DMS79 (cell line): ENCODE measurements at places on chromosomes 1 and 21.

GRCh38 chr1:157961805-157962762 lies 31.4 kb upstream of the KIRREL1 start:
- DNase-seq, result no peak

GRCh38 chr1:231883382-231883781 lies 256.8 kb downstream of the DISC1 start:
- DNase-seq, result no peak

- no peak for DNase-seq
Observed at GRCh38 chr1:93815366-93816110, 63.5 kb downstream of the DNTTIP2 start.

DNA sequence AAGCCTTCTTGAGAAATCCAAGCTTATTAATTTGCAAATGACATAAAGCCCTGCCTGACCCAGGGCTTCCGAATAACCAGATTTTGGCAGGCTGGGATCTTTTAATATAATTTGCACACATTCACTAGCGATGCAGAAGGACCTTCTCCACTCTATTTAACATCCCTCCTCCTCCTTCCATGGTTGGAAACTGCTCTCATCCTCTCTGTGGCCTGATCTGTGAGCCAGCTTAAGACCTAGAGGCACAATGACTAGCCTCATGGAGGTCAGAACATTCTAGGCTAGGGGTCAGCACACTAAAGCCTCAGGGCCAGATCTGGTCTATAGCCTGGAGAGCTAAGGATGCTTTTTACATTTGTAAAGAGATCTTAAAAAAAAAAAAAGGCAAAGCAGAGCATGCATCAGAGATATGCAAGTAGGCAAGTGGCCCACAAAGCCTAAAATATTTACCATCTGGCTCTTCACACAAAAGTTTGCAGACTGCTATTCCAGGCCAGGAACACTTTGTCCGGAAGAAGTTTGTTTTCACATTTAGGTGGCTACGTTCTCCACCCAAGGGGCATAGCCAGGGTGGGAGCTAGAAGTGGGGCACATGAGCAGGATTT lies 138.2 kb upstream of the HMGB4 start:
- no peak for DNase-seq

GRCh38 chr1:25933479-25934365 lies 27.5 kb upstream of the STMN1 start:
- DNase-seq, result no peak

DNA sequence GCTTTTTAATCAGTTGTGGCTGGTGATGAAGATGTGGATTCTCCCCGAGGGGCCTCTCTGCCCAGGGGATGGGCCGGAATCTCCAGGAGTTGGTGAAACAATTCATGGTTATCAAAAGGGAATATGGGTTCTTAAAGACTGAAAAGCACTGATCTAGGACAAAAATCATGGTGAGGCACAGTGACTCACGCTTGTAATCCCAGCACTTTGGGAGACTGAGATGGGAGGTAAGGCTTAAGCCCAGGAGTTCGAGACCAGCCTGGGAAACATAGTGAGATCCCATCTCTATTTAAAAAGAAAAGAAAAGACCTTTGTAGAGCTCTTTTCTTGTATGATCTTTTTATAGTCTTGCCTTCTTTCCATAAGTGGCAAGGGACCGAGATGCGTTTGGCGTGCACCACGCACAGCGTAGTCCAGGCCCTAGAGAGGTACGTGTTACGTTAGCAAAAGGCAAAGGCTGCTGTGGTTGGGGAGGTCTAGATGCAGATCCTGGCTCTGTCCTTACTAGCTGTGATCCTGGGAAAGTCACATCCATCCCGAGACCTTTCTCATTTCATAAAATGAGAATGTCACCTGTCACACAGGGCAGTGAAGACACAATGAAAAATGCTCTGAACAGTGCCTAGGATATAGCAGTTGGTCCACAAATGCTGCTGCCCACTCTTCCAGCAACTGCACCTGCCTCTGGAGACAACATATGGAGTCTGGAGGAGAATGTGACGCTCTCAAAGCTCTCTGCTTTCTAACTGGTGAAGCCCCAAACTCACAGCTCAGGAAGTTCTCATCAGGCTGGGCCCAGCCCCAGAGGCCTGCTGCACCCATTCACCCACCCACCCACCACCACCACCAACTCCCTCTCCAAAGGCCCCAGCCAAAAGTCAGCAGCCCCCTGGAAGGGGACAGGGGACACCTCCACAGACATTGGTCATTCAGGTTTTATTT lies 54.8 kb downstream of the KIF21B start:
- no peak for DNase-seq

DNA sequence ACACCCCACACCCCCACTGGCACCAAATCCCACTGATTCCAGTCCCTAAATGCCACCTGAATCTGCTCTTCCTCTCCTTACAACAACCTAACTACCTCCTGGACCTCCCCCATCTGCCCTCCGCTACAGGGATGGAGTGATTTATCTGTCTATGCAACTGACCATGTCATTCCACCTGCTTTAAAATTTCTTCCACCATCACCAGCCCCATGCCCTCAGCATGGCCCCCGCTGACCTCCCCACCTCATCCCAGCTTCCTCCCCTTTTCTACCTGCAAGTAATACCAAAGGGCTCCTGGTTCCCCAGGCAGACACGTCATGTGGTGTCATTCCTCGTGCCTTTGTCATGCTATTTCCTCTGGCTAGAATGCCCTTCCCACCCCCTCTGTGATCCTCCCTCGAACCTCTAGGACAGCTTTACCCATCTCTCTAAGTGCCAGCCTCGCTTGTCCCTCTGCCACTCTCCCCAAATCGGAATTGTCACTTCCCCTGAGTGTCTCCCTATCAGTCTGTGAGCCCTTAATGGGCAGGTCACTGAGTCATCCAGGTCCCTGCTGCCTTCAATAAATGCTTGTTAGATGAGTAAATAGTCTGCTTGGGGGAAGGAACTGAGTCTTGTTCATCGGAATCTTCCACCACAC lies 3.7 kb downstream of the GJB4 start:
- DNase-seq, result no peak

- no peak for DNase-seq
Observed at GRCh38 chr1:154418923-154419619, 13.9 kb downstream of the IL6R start.

DNA sequence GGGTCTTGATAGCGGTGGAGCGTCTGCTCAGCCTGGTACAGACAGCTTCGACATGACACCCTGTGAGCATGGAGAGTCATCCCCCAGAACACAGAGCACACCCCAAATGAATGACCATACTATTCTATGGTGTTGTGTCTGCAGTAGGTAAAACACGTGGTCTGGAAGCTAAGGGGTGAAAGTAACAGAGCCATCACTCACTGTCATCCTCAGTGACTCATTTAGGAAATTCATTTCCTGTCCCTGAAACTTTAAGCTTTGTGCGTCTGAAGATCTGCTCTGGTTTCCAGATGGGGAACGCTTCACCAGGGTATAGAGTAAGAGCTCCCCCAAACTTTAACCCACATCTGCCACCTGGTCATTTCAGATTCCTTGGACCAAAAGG lies 94.8 kb upstream of the DISP3 start:
- DNase-seq, result no peak

DNA sequence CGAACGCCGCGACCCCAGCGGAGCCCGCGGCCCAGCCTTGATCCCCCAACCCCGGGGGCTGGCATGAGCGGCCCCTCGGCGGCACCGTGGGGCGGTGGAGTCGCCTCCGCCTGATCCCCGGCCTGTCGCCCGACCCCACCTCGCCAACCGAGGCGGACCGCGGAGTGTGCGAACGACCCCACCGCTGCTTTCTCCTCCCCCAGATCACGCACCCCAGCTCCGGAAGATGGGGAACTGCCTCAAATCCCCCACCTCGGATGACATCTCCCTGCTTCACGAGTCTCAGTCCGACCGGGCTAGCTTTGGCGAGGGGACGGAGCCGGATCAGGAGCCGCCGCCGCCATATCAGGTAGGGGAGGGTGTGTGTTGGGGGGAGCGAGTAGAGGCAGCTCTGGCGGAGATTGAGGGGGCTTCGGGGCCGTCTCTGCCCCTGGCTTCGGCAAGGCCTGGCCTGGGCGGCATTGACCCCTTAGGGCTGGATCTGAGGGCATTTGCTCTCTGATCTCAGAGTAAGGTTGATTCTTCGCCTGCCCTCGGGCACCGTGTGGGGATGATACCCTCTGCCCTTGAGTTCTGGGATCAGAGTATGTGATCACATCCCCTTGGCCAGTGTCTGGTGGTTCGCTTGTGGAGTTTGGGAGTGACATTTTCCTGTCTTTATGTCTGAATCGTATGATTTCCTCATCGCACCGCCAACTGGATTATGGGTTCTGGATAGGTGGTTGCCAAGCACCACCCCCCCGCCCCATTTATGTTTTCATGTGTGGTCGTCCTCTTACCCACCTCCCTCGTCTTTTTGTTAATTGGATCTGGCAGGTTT lies 668 bp downstream of the RNF11 start:
- peak; percentile 27 for DNase-seq

DNA sequence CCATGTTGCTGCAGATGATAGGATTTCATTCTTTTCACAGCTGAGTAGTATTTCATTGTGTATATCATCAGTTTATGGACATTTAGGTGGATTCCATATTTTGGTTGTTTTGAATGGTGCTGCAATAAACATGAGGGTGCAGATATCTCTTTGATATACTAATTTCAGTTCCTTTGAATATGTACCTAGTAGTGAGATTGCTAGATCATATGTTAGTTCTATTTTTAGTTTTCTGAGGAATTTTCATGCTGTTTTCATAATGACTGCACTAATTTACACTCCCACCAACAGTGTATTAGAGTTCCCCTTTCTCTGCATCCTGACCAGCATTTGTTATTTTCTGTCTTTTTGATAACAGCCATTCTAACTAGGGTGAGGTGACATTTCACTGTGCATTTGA lies 82.1 kb downstream of the BRINP2 start:
- no peak for DNase-seq

DNA sequence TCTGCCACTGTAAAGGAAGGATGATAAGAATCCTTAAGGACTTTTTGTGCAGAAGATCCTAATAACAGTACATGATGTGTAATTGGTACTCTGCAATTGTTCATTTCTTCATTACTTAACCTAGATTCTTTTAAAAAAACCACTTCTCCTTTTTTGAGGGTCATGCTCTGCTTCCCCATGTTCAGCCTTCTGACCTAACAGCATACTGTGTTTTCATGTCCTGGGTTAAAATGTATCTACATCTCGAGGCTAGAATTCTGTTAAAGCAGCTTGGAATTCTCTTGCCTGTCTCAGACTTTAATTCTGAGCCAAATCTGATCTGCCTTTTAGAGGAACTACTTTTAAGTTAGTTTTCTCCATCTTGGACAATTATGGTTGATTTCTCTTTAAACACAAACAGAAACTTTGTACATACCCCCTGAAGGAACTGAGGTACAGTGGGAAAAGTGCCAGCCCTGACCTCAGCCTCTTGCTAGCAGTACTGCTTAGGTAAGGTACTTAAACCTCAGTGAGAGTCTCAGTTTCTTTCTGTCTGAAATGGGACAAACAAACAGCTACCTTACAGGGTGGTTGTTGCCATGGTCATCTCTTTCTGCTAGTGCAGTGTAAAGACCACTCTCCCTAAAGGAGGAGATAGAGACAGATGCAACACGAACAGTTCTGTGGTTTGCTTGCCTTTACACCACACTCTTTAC lies 103.2 kb upstream of the DYNLT5 start:
- DNase-seq, result no peak

DNA sequence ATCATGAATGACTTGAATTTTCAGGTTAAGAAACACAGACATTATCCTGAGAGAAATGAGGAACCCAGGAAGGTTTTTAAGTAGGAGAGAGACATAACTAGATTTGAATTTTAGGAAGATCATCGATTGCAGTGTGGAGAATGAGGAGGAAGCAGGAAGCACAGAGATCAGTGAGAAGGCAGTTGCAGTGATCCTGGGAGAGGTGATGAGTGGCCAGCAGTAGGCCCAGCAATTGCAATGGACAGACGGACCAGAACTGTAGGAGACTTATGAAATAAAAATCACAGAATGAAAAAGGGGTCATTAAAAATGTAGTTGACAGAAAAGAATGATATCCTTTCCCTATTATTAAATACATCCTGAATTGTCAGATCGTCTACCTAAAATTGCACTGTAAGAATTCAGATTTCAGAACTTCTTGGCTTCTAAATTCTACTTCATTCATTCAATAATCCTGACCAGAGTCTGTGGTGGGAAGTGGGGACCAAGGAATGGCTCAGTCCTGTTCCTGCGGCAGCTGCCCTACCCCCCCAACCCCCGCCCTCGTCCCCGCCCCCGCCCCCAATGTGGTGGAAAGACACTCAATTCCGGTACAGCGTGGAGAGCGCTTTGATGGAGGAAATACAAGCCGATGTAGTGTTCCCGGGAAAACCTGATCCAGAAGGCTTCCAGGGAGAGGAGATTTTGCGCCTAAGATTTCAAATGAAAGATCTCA lies 35.1 kb downstream of the SLC2A1 start:
- DNase-seq, result no peak

GRCh38 chr1:227994632-227995300 lies 12.0 kb upstream of the WNT3A start:
- no peak for DNase-seq

DNA sequence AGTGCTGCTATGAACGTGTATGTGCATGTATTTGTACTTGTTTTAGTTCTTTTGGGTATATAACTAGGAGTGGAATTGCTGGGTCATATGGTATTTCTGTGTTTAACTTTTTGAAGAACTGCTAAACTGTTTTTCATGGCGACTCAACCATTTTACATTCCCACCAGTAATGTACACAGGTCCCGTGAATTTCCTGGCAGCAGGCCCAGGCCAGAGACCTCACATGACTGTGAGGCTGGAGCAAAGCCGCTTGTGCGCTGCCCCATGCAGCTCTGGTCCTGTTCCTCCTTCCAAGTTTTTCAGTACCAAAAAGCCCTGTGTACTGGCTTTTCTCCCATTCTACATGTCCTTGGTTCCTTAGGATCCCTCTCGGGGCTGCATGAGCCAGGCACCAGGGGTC lies 29.6 kb downstream of the ACOT11 start:
- no peak for DNase-seq

- no peak for DNase-seq
Observed at GRCh38 chr1:59570524-59570923, 244.2 kb upstream of the HOOK1 start.

DNA sequence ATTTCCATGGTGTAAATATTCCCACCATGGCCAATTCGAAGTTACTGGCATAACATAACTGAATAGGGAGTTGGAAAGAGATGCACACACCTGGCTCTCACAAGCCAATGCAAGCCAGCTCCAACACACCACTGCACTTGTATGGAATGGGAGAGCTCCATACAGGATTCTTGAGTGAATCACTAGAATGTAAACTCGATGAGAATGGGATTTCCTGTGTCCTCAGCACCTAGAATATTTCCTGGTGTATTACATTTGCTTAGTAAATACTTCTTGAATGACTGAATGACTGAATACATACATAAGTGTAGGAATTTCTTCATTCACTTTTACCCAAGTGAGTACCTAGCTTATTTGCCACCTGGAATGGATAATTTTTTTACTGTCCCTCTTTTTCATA lies 16.2 kb upstream of the PPIE start:
- no peak for DNase-seq

GRCh38 chr1:165717918-165718515 lies 19.7 kb upstream of the ALDH9A1 start:
- peak; percentile 38 for DNase-seq
